Activated CD8-positive, alpha-beta memory T cell treated with anti-CD3 and anti-CD28 coated beads for 1 hour (primary cell): ENCODE measurements at places on chromosomes 16 and 17.

GRCh38 chr17:69874175-69874670, 200.8 kb upstream of the KCNJ16 start:
- DNase-seq = no peak

DNA sequence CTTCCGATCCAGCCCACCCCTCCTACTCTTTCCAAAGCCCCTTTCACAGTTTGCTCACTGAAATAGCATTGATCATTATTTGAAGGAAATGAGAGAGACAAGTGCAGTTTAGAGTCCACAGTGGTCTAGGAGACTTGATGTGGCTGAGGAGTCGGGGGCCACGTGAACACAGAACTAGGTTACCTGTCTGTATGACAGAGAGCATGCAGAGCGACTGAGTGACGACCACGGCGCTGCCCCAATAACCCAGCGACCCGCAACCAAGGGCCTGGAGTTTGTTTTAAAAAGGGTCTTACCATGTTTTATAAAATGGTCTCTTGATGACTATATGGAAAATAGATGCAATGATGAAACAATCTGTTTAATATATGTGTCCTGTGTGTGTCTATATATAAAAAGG, 39.5 kb downstream of the NDEL1 start:
- no peak for DNase-seq

DNA sequence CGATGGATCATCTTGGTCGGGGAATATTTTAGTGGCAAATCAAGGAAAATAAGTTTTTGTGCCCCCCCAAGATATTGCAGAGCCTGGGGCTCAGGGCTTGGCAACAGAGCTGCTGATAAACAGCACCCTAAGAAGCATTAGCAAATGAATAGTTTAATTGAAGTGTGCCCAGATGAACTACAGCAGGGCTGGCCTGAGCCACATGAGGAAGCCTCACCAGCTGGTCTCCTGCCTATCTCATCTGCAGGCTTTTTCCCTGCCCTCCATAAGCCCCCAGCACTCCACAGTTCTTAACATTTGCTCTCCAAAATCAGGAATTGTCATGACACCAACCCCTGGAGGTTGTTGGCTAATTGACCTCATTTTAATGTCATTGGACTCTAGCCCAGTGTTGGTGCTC, 480.2 kb downstream of the HS3ST3B1 start:
- DNase-seq = no peak

- DNase-seq = no peak
These were observed 800.0 kb downstream of the KCNJ18 start for GRCh38 chr17:22492331-22492730.

- no peak for DNase-seq
These were observed 35.0 kb upstream of the MRC2 start for GRCh38 chr17:62592341-62593099.

DNA sequence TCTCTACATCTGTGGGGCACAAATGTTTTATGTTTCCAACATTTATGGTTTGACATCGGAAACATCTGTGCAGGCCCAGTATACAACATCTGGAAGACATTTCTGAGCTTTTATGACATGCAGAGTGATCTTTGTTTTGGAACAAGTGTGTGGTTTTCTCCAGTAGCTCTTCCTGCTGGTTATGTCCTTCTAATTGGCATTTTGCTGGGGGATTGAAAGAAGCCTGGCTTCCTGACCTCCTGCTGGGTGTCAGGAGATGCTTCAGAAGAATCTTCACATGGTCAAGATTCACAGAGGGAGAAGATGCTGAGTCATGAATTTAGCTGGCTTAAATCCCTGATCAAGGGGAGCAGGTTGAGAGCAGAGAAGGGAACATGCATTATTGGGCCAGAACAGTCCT, 279.5 kb upstream of the MYOCD start:
- DNase-seq = no peak

DNA sequence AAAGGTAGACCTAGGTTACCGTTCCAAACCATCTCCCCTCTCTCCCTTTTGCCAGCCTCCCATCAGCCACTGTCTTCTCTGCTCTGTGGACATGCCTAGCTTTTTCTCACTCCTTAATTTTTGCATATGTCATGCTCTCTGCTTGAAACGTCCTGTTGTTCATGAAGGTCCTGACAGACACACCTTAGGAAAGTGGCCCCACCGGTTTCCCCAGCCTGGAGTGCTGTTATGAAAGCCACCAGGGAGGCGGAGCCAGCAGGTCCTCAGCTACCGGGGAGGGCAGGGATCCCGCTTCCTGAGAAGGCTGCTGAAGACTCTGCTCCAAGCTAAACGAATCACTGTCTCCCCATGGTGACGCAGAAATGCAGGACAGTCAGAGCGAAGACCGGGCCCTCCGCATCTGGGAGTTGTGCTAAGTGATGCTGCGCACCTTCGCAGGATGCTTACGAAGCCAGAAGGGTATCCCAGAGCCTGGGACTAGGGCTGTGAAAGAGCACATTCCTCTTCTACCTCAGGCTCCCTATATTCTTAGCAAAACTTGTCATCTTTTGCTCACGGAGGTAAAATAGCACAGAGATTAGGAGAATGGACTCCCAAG, 2.3 kb upstream of the SLC16A11 start:
- DNase-seq = no peak

GRCh38 chr17:76160896-76161528, 20.0 kb upstream of the FOXJ1 start:
- DNase-seq = no peak

- DNase-seq = peak; percentile 14
These were observed 1.3 kb downstream of the NAGS start for GRCh38 chr17:44005527-44006271.

- DNase-seq = no peak
These were observed 49.0 kb upstream of the ZNF750 start for GRCh38 chr17:82888583-82889495.

GRCh38 chr17:73324160-73324475, 12.3 kb upstream of the CDC42EP4 start:
- no peak for DNase-seq

GRCh38 chr17:42519546-42520491, 16.2 kb upstream of the NAGLU start:
- DNase-seq = no peak

GRCh38 chr17:77869665-77870132, 88.8 kb upstream of the TNRC6C start:
- no peak for DNase-seq

- DNase-seq = no peak
These were observed 64.8 kb upstream of the ADAMTS18 start for GRCh38 chr16:77499373-77500285.

DNA sequence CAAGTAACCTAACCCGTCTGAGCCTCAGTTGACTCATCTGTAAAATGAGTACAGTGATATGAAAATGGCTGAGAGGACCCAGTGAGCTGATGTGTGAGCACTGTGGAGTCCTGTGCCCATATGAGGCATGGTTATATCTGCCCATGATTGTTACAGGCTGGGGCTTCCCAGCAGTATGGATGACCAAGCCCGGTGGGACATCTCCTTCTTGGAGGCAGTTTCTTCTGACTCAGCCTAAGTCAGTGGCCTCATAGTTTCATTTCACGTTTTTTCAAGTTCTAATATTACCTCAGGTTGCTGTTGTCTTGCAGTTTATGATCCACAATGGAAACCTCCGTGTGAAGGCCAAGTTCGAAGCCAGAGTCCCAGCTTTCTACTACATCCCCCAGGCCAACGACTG, 4.8 kb downstream of the ADAP2 start:
- no peak for DNase-seq

- DNase-seq = no peak
These were observed 42.4 kb upstream of the MEAK7 start for GRCh38 chr16:84546669-84547545.

DNA sequence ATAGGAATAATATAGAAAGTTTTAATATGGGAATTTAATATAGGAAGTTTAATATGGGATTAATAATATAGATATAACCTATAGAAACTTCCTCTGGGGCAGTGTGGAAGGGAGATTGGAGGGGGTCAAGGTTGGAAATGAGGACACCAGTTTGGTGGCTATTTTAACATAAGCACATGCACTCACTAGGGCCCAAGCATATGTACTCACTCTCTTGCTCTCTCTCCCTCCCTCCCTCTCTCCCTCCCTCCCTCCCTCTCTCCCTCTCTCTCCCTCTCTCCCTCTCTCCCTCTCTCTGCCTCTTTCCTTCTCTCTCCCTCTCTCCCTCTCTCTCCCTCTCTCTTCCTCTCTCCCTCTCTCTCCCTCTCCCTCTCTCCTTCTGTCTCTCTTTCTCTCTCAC, 528.1 kb downstream of the NPIPA7 start:
- no peak for DNase-seq

GRCh38 chr17:2602597-2603017, 9.2 kb downstream of the PAFAH1B1 start:
- no peak for DNase-seq

GRCh38 chr17:54013072-54013471, 190.3 kb downstream of the KIF2B start:
- no peak for DNase-seq

GRCh38 chr17:61536422-61536955, 54.5 kb downstream of the NACA2 start:
- DNase-seq = no peak

GRCh38 chr17:30351735-30352134, 17.9 kb upstream of the TMIGD1 start:
- no peak for DNase-seq

- DNase-seq = no peak
These were observed 19.7 kb upstream of the RCVRN start for GRCh38 chr17:9924735-9925191.

DNA sequence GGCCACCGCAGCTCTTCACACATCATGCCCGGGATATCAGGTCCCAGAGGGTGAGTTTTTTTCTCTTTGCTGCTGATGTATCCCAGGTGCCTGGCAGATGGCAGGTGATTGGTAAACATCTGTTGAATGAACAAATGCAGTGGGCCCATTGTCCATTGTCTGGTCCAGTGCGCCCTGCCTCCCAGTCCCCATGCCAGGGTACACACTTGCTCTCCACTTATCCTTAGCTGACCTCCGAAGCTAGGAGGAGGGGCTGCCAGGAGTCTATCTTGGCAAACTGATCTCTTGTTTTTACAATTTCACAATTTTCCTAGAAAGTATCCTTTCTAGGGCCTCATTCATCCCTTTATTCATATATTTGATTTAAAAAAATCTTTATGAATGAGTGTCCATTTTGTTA, 196.0 kb downstream of the RAB11FIP4 start:
- no peak for DNase-seq

DNA sequence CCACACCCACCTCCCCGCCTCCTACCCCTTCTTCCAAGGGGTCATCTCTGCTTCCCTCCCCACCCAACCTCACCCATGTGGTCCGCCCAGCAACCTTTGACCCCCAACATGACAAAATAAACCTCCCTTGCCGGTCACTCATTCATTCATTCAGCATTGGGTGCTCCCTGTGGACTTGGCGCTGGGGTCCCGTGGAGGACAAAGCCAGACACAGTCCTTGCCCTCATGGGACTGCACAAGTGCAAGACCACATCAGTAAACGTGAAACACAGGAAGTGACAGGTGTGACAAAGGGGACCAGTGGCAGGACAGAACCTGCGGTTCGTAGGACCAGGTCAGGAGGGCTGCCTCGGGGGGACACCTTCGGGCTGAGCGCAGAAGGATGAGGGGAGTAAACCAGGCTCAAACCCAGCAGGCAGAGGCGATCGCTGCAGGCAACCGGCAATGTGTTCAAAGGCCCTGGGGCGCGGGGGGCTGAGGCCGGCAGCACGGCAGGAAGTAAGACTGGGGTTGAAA, 185.4 kb downstream of the SEC14L1 start:
- no peak for DNase-seq
